Vagina (tissue), 2 donors: ENCODE measurements at places on chromosomes 2 and 18. TPM values are rescaled to one million over a fixed set of nuclear protein-coding genes. Genes with fewer than 3 reads are reported as not detected.

The PGAP1 gene
- total RNA-seq = 15.2 TPM

- no peak for DNase-seq
Observed at GRCh38 chr2:159010340-159010739, 41.9 kb downstream of the TANC1 start.

DNA sequence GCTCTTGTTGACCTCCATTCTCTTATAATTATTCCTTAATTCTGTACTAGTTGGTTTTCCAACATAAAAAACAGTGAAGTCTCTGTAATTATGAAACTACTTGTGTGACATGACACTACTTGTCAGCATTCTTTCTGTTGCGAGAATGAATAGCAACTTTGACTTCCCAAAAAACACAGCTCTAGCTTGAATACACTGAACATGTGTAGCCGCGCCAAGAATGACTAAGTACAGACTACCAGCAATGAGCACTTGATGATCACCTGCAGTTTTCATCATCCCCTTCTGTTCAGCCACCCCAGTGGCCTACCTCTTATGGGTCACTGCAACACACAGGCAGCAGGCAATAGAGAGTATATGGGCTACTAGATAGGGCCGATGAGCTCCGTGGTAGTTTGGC, 229.3 kb downstream of the TGIF1 start:
- no peak for DNase-seq

DNA sequence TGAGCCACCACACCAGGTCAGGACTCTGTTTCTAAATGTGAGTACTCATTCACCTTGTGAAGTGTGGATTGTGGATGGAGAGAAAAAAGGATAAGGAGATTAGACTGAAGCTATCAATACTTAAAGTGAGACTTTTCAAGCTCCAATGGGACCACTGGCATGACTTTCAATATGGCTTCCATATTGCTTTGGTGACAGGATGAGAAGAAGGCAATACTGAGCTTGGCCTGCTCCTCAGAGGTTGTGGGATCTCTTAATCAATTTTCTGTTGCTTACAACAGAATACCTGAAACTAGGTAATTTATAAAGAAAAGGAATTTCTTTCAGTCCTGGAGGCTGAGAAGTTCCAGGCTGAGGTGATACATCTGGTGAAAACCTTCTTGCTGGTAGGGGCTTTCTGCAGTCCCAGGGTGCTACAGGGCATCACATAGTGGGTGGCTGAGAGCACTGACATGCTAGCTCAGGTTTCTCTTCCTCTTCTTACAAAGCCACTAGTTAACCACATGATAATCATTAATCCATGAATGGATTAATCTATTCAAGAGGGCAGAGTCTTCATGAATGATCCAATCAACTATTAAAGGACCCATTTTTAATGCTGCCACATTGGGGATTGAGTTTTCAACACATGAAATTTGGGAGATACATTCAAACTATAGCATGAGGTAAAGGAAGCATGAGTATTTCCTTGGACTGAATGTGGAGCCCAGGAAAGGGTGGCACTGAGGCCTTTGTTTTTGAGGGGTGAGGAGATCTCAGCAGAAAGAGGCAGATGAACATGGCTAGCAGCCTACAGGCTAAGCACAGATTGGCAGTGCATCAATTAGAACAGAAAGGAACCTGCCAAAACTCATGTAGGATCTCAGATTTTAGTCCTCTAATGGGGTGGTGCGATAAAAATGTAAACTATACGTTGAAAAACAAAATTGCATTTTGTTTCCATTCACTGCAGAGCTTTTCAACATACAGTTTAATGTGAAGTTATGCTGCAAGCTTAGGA, 274.5 kb downstream of the PIK3C3 start:
- DNase-seq = no peak

- no peak for DNase-seq
Observed at GRCh38 chr2:60473546-60473945, 79.9 kb downstream of the BCL11A start.

DNA sequence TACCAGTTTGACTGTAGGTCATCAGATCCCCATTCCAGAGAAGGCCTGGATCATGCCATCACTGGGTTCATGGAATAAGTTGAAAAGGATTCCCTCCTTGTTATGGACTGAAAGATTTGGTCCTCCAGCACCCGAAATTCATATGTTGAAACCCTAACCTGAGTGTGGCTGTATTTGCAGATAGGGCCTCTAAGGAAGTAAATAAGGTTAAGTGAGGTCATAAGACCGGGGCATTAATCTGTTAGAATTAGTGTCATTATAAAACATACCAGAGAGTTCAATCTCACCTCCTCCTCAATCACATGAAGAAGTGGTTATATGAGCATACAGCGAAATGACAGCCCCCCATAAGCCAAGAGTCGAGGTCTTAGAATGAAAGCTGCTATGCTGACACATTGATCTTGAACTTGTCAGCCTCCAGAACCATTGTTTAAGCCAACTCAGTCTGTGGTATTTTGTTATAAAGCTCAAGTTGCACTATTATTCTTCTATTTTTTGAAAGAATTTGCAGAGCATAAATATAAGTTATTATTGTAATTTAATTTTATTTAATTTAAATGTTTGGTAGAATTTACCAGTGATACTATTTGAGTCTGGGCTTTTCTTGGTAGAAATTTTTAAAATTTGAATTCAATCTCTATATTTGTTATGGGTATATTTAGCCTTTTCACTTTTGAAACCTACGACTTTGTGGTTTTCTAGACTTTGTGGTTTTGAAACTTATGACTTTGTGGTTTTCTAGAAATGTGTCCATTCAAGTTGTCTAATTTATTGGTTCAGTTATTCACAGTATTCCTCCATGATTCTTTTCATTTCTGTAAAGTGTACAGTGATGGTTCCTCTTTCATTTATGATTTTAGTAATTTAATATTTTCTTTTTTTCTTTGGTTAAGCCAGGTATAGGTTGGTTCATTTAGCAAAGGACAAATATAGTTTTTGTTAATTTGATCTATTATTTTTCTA, 1206.7 kb upstream of the CDH2 start:
- no peak for DNase-seq

GRCh38 chr2:196696423-196697079, 57.0 kb downstream of the CCDC150 start:
- DNase-seq = no peak

DNA sequence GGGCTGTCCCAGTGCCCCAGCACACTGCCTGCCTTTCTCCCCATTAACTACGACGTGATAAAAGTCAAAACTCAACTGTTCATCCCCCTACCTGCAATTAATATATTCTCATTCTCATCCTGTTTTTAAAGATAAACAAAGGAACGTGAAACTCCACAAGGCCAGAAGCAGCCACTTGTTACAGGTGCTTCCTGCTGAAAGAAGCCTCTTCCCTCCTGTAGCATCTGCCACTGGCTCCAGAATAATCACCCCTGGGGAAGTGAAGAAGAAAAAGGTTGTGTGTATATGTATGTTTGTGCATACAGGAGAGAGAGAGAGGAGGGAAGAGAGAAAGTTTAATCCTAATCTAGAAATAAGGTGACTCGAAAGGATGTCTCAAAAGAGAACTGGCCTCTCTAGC, 27.1 kb downstream of the KIAA2012 start:
- no peak for DNase-seq

GRCh38 chr2:176650104-176650837, 381.0 kb downstream of the MTX2 start:
- DNase-seq = no peak

- DNase-seq = peak; percentile 72
Observed at GRCh38 chr2:239184968-239185903, 215.6 kb downstream of the HDAC4 start.

DNA sequence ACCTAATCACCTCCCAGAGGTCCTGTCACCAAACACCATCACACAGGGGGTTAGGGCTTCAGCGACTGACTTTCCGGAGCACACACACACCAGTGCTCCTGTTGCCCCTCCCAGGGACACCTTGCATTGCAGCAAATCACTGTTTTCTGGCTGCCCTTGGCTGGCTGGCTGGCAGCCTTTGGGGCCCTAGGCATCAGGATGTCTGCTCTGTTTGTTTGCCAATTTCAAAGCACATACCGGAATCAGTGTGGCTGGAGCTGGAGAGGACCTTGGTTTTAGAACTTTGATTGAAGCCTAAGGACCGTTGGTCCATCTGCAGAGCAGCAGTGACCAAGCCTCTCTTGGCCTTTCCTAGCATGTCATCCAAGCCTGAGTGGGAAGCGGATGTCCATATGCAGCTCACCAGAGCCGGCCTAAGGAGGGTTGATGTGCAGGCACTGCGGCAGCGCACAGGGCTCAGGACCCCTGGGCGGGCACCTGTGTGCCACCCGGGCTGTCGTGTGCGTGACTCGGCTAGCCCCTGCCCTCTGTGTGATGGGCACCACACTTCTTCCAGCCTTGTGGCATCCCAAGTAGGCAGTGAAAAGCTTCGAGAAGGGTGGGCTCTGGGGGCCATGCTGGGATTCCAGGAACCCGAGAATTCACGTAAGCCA, 62.1 kb downstream of the GBX2 start:
- no peak for DNase-seq

DNA sequence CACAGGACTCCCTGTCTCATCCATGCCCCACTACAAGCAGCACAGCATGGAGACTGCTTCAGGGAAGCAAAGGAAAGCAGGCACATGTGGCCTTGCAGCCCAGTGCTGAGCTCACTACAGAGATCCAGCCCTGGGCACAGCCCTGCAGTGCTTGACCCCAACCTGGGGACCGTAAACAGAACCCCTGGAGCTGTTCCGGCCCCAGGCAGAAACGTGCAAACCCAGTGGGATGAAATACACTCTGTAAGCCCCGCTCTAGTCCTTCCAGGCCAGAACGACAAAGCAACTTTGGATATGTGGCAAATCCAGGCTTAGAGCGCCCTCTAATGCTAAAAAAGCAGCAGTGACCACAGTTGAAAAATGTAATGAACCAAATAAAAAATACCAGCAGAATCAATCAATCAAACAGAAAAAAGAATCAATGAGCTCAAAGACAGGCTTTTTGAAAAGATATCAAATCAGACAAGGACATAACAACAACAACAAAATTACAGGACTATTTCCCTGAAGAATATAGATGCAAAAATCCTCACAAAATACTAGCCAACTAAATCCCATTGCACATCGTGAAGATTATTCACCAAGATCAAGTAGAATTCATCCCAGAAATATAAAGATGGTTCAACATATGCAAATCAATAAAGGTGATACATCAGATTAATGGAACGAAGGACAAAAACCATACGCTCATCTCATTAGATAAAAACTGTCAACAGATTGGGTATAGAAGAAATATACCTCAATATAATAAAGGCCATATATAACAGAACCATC, 45.6 kb downstream of the ZNF519 start:
- no peak for DNase-seq

DNA sequence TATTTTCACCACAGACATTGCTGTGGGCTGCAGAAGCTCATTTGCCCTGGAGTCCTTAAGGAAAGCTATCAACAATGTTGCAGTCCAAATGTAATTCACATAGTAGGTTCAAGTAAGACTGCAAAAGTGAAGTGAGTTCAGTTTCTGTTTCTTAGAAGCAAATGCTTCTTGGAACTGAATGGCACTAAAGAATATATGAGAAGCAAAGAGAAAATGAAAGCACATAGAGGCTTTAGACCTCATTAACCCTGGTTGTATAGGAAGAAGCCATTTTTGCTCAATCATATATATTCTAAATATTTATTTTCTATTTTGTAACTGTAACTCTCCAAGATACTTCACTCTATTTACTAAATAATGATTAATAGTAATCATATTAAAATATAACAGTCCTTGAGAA, 292.0 kb downstream of the ZNF804A start:
- no peak for DNase-seq

The TPO gene
- 2.0 TPM for total RNA-seq

The RAB6D gene
- not detected for total RNA-seq

DNA sequence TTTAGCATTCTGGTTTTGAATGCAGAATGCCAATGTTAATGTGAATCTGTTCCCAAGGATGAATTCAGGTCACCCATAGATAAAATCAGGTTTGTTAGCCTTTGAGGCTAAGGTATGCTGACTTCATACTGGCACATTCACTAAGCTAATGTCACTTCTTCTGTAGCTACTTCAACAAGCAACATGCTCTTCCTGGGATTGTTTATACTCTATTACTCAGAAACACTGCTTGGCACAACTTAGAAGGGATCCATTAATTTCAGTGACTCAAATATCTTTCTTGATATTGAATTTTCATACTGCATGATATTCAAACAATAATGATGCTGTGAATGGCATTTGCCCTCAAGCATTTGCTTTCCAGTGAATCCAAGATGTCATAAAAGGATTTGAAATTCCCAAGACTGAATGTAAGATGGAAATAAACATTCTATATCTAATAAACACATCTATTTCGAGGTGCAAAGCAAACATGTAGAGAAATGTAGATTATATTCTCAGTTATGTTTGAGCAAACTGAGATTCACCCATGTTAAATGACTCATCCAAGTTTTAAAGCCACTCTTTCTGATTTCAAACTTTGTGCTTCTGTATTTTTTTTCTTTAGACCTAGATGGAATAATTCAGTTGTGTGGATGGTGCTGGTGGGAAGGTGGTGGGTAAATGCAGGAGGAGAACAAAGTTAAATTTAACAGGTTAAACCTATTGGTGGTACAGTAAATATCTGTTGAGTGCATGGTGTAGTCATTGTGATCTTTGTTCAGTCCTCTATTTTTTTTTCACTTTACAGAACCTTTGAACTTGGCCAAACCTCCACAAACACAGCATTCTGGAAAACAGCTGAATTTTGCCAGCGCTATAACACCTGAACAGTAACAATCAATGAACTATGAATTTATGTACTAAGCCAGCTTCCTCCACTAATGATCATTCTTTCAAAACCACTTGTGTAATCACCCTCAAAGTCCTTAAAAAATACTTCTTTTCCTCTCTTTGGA, 162.1 kb upstream of the XIRP2 start:
- DNase-seq = no peak

GRCh38 chr2:224377751-224378700, 23.9 kb downstream of the FAM124B start:
- DNase-seq = no peak

DNA sequence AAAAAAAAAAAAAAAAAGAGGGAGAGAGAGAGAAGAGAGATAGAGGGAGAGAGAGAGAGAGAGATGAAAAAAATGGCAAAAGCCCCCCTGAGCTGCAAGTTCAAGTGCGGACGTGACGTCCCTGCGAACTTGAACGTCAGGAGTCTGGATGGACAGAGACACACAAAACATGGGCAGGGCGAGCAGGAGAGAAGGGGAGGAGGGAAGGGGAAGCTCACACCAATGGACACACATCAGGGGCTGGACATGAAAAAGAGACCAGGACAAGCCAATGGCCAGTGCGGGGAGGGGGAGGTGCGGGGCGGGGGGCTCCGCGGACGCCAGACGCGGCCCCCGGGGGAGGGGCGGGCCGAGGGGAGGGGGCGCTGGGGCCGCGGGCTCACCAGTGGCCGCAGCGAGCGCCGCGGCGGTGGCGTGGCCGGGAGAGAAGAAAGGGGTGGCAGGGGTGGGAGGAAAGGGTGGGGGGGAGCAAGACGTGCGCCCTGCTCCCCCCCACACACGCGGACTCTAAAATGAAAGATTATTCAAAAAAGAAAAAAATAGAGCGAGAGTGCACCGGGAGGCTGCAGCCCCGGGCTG, at the start of gene BCL11A:
BCL11A (minus strand) TSS at position 160 of the 579 bp plus-strand sequence. CDS start 384 bp downstream, outside the sequence.
- no peak for DNase-seq
